AG09319 (cell line): ENCODE measurements at places on chromosomes 16 and 17.

DNA sequence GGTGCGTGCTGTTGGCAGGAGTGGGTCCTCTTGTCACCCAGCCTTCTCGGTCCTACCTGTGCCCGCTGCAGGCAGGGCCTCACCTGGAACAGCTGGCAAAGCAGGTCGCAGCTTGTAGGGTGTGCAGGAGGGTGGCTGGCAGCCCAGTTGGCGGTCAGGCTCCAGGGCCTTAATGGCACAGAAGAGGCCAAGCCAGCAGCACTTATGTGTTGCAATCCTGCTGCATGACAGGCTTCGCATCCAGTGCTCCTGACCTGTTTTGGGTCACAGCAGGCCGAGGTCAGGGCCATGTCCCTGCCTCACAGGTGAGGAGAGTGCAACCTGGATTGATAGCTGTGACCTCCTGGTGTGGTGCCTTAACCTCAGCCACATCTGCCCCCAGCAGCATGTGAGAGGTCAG lies 31.9 kb downstream of the ZC3H18 start:
- DNase-seq, result no peak

DNA sequence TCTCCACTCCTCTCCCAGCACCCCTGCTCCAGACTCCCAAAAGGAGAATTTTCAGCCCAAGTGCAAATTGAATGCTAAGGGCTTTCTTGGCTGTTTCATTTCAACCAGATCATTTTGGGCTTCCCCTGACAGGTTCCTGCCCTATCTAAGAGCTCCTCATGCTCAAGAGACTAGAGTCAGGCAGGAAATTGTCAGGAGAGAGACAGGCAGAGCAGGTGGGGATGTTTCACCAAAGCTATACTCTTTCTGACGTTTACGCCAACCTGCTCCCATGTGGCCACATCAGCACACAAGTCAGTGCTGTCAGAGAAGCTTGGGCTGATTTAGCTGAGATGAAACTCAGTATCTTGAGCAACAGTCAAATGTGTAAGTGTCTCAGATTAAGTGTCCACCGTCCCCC lies 31.4 kb downstream of the HIC1 start:
- DNase-seq, result no peak

- DNase-seq, result no peak
Measured at GRCh38 chr17:12250973-12251372, 230.3 kb downstream of the MAP2K4 start.

DNA sequence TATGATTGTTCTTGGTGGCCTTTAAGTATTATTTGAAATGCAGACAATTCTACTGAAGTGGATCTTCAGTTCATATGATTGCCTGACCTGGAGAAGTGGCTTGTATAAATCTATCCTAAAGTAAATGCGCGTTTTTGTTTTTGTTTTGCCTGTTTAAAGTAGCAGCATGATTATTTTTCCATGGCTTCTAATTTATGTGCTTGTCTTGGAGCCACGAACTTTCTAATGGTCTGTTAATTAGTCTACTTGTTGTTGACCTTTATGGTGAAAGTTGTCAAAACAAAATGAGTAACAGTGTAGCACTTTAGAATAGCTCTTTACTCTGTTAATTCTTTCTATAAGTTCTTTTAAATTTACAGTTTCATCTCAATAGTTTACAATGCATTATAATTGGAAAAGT lies 1.7 kb downstream of the PRKAR1A start:
- DNase-seq, result no peak

DNA sequence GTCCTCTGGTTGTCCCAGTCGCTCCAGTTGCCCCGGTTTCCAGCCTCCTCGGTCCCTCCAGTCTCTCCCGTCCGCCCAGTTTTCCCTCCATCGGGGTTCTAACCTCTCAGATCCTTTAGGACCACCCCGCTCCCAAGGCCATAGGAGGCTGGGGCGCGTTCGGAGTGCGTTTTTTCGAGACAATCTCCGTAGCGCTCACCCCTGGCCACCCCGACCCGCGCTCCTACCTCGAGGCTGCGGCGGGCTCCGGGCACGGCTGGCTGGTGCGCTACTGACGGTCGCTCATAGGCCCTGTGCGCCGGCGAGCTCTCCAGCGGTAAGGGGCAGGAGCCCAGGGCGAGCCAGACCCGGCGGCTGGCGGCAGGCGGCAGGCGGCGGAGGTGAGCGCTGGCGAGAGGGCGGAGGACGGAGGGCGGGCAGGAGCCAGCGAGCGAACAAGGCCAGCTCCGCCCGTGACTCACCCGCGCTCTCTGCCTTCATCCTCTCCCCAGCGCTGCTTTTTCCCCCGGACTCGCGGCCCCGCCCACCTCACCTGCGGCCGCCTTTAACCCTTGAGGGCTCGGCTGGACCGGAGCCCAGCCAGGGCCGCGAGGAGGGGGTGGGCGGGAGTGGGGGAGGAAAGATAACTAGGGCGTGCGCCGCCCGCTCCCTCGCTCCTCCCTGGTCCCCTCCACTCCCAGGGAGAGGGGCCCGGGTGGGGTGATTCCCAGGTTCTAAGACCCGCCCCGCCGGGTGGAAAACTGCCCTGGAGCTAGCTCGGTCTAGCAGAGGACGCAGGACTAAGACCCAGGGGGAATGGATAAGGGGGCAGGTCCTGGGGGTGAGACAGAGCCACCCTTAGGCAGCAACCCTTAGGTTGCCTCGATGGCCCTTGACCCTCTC lies at the start of gene SP6:
TSS of gene SP6 (minus strand) at position 472 of the 882 bp plus-strand sequence. CDS start 2,734 bp downstream, outside the sequence.
- DNase-seq, result no peak

DNA sequence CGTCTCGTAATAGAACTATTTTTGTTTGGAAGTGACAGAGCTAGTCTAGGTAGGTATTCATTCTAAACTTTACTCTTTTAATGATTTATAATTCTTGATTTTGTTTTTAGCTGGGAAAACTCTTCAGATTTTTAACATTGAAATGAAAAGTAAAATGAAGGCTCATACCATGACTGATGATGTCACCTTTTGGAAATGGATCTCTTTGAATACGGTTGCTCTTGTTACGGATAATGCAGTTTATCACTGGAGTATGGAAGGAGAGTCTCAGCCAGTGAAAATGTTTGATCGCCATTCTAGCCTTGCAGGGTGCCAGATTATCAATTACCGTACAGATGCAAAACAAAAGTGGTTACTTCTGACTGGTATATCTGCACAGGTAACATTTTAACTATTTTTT lies 27.6 kb downstream of the CLTC start:
- no peak for DNase-seq

GRCh38 chr17:31297090-31297489 lies at the start of gene OMG:
Gene OMG, minus strand, starts transcription at chr17:31297239. Its CDS starts 908 bp downstream, at chr17:31296331.
- no peak for DNase-seq

- no peak for DNase-seq
Measured at GRCh38 chr17:17161121-17161520, 45.0 kb downstream of the PLD6 start.

GRCh38 chr16:69861292-69862030 lies 89.7 kb upstream of the CLEC18A start:
- no peak for DNase-seq

DNA sequence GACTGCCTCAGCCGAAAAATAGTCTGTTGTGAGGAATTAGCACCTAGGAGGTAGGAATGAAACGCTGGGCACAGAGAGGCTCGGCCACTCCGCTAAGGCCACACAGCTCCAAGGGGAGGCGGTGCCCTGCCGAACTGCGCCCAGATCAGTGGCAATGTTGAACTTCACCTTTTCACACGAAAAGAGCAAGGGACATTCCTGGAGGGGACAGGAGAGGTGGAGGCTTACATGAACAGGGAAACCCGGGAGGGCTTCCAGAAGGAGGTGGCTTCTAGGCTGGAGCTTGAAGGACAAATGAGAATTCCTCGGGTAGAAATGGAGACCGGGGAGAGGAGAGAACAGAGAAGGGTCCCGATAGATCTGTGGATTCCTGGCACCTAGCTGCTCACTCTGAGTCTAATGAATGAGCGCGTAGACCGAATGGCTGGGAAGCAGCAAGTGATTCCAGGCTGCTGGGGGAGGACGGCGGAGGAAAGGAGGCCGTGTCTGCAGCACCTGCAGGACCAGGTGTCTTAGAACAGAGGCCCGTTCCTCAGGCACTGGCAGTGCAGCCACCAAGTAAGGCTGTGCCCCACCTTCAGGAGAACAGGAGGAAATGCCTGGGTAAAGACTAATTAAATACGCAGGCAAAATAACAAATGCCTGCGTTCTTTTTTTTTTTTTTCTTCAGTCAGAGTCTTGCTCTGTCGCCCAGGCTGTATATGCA lies 722 bp upstream of the SLC38A10 start:
- no peak for DNase-seq

GRCh38 chr17:61856035-61856434 lies 7.3 kb downstream of the BRIP1 start:
- no peak for DNase-seq

- DNase-seq, result no peak
Measured at GRCh38 chr17:29948448-29949215, 7.2 kb downstream of the EFCAB5 start.

DNA sequence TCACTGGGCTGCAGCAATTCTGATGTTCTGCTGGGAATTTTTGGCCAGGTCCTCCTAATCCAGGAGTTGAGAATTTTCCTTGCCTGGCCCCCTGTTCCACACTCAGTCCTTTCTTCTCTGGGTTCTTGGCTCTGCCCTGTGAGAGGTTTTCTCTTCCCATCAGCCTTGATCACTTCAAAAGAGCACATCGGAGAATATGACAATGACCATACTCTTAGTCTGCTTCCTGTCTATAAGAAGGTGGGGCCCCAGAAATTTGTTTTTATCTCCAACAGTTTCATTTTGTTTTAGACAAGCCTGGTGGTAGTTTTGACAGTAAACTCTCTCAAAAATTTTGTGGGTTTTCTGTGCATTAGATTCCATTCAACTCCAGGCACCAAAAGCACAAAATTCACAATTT lies 70.7 kb downstream of the C17orf67 start:
- DNase-seq, result no peak

DNA sequence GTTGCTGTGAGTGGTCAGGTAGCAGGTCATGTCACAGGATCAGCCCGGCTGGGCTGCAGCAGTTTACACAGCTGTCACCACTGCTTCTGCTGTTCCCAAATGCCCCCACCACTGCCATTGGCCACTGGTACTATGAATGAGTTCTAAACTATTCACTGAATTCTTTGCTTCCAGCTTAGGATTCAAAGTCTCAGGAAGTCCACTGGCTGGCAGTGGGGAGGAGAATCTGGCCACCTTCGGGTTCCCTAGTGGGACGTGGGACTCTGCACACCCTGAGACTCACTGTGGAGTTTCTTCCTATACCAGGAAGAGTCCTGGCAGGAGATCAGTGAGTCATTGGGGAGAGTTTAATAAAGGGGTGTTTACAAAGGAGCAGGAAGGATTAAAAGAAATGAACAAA lies 6.9 kb downstream of the MT1X start:
- no peak for DNase-seq

DNA sequence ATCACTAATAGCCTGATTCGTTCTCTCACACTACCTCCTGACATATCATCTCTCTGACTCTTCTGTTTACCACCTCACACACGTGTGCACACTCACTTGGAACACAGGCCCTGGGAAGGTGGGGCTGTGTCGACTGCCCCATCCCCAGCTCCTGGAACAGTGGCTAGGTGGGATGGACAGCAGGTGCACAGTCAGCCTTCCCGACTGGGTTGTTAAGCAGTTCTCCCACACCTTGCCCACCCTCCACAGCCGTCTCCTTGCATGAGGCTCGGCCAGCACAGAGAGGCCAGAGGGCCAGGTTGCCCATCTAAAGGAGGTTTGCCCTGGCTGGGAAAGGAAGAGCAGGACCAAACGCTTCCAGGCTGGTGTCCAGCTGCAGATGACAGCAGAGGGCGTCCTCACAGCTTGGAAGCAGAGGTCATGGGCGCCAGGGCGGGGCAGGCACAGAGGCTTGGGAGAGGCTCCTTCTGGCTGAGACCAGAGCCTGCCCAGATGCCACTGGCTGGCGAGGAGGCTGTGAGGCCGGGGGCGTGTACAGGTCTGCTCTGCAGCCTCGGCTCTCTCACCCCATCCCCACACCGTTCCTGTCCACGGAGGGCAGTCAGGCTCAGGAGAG lies 92.8 kb downstream of the AMFR start:
- DNase-seq, result no peak

- DNase-seq, result no peak
Measured at GRCh38 chr17:67492251-67492740, 115.2 kb downstream of the PITPNC1 start.

DNA sequence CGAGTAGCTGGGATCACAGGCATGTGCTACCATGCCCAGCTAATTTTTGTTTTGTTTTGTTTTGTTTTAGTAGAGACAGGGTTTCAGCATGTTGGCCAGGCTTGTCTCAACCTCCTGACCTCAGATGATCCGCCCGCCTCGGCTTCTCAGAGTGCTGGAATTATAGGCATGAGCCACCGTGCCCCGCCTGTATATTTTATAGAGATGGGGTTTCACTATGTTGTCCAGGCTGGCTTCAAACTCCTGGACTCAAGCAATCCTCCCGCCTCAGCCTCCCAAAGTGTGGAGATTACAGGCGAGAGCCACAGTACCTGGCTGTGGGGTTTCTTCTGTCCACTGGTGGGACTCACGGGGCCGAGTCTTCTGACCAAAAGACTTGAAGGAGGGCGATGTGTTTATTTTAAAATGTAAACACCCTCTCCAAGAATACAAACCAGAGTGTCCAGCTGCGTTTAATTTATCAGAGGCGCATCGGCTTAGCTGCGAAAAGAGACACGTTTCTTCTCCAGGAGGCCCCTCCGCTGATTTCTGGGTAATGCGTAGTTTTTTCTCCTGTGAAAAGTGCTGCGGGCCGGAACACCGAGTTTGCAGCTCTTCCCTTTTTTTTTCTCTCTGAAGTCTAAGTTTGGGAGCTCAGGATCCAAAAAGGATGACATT lies 86.9 kb upstream of the CIBAR2 start:
- peak; percentile 59 for DNase-seq

GRCh38 chr16:47013910-47014309 lies 40.4 kb upstream of the DNAJA2 start:
- DNase-seq, result no peak

GRCh38 chr17:56157845-56158244 lies 4.6 kb downstream of the ANKFN1 start:
- DNase-seq, result no peak

GRCh38 chr17:31114956-31115555 lies 20.3 kb downstream of the NF1 start:
- no peak for DNase-seq

GRCh38 chr16:30567991-30568638 lies 3.4 kb downstream of the ZNF688 start:
- peak; percentile 38 for DNase-seq

GRCh38 chr17:75703591-75703990 lies 17.7 kb upstream of the ITGB4 start:
- DNase-seq, result no peak

DNA sequence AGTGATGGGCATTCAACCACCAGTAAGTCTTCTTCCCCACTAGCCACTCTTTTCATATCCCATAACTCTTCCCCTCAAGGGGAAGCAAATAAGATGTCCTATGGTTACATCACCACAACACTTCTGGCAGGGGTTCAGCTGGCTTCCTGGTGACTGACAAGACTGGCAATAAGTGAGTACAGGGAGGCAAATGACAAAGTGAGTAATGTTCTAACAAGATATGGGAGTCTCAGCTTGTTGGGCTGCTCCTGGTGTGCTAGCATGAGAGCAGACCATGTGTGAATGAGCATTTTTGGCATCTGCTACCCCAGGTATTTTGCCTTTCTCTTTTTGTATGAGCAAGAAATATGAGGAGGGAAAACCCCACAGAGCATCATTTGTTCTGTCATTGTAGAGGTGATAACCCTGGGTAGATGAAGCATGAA lies 9.9 kb downstream of the TMIGD1 start:
- DNase-seq, result no peak

- DNase-seq, result no peak
Measured at GRCh38 chr17:12445331-12445730, 220.4 kb upstream of the MYOCD start.
